Stimulated activated CD4-positive, alpha-beta T cell treated with anti-CD3 and anti-CD28 coated beads, Interleukin-15, amount 100 ng/mL, for 24 hours (primary cell): ENCODE measurements at places on chromosomes 1 and 21.

- no peak for DNase-seq
Measured at GRCh38 chr1:221099747-221100595, 220.7 kb downstream of the HLX start.

DNA sequence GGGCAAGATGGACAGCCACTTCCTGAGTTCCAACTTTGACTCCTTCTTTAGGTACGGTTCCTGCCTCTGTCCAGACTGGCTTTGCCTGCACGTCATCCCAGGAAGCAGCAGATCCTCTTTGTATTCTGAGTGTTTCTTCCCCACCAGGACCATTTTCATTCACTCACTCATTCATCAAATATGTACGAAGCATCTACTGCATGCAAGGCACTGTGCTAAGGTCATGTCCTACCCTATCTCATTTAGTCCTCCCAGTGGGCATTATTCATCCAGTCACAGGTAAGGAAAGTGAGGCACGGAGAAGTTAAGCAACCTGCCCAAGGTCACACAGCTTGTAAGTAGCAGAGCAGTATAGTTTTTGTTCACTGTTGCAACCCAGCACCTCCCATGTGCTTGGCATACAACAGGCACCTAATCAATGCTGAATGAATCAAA lies 13.9 kb downstream of the CRYBG2 start:
- no peak for DNase-seq

- no peak for DNase-seq
Measured at GRCh38 chr1:109765896-109766615, 2.3 kb upstream of the EPS8L3 start.

DNA sequence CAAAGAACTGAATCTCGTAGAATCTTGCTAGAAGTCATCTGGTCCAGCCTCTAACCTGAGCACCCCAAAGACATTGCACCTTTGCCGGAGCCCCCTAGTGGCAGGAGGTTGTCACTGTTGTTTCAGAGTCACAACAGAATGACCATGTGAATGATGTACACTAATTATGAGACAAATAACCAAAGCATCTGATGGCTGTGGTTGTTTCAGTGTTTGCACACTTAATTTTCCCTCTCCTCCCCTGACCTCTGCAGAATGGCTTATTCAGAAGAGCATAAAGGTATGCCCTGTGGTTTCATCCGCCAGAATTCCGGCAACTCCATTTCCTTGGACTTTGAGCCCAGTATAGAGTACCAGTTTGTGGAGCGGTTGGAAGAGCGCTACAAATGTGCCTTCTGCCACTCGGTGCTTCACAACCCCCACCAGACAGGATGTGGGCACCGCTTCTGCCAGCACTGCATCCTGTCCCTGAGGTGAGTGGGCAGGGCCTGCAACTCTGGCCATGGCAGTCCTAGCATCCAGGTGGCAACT lies 26.4 kb downstream of the TRAF5 start:
- peak; percentile 72 for DNase-seq

- peak; percentile 44 for DNase-seq
Measured at GRCh38 chr1:117607471-117607870, 1.6 kb downstream of the TENT5C start.

DNA sequence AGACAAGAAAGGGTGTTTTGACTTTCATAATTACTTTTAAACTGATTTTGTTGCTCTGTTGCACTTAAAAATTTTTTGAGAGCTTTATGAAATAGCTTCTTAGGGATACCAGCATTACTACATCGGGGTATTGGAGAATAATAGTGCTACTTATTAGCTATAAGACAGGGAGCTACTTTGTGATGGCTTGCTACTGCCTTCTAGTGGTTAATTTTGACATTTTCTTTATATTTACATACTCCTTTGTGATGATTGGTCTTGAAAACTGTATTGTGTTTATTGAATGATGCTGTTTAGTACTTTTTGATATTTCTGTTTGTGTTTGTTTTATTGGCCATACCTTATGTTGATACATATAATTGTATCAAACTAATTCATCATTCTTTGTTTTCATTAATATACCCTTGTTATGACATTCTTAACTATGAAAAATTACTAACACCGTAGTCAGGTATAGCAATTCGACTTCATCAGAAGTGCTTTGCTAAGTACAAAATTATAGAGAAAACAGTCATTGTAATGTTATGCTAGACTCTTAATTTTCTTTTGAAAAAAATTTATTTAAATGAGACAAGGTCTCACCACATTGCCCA lies 85.5 kb downstream of the CLIC4 start:
- DNase-seq = no peak

GRCh38 chr1:21152423-21153100 lies 24.1 kb downstream of the EIF4G3 start:
- DNase-seq = no peak

- no peak for DNase-seq
Measured at GRCh38 chr1:67059346-67059745, 5.4 kb upstream of the SLC35D1 start.

DNA sequence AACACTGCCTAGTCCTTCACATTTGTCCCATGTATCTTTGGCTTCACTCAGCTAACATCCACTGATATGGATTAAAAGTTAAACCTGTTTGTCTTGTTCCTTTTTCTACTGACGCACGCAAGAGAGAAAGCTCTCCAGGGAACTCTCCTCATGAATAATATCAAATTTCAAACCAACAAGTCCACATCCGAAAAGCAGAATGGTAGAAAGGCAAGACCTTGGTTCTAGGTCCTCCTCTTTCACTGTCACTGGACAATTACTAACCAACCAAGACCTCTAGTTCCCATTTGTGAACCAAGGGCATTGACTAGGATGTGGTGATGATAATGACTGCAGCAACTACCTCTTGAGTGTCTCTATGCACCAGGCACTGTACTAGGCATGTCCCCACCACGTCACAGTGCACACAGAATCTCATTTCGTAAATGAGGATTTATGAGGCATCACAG lies 8.4 kb downstream of the PLPP3 start:
- DNase-seq = no peak

GRCh38 chr21:41133874-41134522 lies 34.0 kb upstream of the BACE2 start:
- DNase-seq = no peak

GRCh38 chr1:234148816-234149215 lies 224.4 kb upstream of the COA6 start:
- no peak for DNase-seq

DNA sequence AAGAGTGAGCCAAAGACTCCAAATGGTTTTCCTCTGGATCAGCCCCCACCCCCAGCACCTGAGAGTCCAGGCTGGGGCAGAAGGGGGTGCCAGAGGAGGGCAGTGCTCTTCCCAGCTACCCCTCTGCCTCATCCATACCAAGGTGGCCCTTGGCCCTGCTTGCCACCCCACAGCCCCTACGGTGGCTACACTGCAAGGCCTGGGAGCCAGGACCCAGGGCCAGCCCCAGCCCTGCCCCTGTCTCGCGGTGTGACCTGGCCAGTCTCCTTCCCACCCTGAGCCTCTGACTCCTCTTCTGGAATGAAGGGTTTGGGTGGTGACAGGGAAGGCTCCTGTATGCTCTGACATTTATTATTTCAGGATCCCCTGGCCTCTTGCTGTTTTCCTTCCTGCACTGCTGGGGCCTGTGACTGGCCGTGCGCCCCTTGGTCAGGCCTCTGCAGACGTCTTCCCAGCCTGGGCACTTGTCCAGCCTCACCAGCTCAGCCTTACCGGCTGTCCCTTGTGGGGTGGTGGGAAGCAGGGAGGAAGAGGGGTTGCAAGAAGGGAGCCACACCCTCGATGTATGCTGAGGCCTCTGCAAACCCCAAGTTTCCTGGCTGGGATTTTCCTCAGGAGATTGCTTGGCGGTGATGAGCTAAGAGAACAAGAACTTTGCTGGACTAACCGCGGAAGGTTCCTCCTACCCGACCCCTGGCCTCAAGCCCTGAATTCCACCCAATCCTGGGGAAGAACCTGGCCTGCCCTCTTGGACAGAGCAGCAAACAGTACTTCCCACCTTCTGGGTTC lies 13.5 kb downstream of the ASAP3 start:
- no peak for DNase-seq

GRCh38 chr1:28343405-28343804 lies 14.6 kb downstream of the MED18 start:
- DNase-seq = no peak

GRCh38 chr1:26702680-26703038 lies 6.8 kb downstream of the ARID1A start:
- peak; percentile 64 for DNase-seq

- no peak for DNase-seq
Measured at GRCh38 chr1:223704921-223705878, 7.1 kb upstream of the CAPN2 start.

DNA sequence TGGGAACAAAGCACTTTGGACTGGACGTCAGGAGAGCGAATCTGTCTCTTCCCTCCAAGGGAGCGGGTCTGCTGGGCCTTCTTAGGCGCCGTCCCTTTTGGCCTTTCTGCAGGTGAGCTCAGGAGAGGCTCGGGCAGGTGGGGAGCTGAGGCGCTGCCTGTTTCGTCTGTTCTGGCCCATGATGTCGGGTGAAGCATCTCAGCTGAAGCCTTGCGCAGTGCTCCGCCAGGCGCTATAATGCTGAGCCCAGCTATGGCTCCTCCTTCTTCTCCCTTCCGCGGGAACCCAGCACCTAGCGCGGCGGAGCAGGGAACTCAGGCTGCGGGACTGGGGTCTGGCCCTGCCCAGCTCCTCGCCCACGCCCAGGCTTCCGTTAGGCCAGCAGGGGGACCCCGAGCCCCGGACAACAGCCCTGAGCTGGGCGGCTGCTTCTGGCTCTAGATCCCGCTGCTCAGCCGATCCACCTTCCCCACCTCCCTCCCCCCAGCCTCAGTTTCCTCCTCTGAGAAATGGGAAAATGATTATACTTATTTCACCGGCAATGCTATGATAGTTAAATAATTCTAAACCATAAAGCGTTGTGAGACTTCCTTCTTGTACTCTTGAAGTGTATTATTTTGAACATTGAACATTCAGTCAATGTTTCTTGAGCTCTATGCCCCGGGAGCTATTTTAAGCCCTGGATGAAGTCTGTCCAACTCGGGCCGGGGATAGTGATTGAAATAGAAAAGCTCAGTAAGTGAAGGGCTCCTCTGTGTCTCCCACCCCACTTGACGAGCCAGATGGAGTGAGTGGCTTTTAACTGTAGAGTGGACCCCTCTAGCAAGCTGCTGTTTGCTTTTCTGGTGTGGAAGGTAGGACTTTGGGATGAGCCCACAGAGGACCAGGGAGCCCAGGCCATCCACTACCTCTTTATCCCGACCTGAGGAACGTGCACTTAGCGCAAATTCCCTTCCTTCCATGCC lies 9.6 kb upstream of the ADORA1 start:
- peak; percentile 65 for DNase-seq

DNA sequence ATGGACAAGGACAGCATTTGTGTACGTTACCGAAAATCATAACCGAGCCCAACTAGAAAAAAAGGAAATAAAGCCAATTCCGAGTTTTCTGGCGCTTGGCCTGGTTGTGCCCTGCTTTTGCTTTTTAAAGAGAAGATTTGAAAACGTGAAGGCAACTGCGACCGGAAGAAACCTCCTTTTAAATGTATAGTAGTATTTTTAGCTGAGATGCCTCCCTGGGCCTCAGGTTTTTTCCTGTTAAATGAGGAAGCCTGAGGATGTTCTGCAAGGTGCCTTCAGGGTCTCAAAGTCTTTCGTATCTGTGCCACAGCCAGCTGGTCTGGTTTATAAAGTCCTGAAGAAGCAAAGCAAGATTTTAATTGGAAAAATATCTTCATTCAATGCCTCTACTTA lies 371 bp upstream of the ODF2L start:
- DNase-seq = no peak

DNA sequence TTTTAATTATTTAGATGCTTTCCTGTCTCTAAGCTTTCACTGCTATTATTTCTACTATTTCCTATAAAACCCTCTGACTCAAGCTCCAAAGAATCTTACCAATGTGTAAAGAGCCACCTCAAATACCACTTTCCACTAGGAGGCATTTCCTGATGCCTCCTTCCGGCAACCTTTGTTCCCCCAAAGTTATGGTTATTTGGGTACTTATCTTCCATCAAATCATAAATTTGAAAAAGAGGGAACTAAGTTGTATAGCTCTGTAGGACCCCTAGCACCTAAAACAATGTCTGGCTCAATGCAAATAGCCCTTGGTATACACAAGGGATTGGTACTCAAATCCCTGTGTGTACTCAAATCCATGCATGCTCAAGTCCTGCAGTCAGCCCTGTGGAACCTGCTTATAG lies 79.6 kb downstream of the NME7 start:
- DNase-seq = no peak

DNA sequence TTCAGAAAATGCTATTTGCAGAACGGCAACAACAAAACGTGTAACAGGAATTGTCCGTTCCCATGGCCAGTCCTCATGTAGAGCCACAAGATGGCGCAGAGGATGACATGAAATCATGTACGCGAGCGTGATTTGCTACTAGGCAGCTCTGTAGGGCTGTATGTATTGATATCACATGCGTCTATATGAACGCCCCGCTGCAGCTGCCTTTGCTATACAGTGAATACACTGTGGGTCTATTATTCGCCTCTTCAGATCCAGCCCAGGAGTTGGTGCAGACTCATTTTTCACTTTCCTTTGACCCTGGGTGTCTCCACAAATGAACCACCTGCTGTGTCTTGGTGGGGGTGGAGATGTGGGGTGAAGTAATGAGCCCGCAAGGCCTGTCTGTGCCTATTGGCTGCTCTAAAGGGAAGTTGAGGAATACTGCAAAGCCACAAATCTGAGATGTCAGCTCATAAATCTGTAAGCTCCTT lies 361.5 kb downstream of the KIF26B start:
- no peak for DNase-seq

DNA sequence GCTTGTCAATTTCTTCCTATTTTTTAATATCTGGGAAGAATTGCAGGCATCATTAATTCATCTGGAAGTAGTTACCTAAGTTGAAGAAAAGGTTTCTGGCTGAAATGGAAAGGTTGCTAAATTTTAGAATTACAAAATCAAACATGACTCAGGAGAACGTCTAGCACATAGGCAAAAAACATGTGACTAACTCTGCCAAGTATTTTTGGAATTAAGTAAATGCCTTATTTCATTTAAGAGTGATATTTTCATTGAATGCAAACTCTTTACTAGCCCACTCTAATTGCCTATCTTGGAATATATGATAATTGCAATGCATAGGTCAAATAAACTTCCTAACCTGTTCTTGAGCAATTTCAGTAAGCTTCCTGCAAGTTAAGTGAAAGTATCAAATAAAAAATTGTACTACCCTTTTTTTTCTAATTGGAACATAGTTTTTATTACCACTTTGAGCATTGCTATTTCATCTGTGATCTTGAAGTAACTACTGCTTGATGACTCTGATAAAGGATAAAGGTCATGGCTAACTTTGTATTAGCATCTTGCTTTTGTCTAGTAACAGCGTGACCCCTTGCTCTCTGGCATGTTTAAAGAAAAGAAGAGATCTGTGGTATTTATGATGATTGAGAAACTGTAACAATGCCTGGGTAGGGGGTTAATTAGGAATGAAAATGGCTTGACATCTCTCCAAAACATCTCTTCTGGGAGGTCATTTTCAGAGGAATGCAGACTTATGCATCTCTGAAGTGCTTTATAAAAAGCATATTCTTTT lies 208.3 kb upstream of the NCAM2 start:
- no peak for DNase-seq

- no peak for DNase-seq
Measured at GRCh38 chr1:92066321-92066720, 8.9 kb downstream of the SETSIP start.

GRCh38 chr1:89201106-89201794 lies 2.5 kb upstream of the GBP4 start:
- no peak for DNase-seq
